Subcutaneous preadipocyte (primary cell): ENCODE measurements at places on chromosomes 5 and 9. TPM values are rescaled to one million over a fixed set of nuclear protein-coding genes. Genes with fewer than 3 reads are reported as not detected.

Gene SPTAN1
- total RNA-seq: 283 and 383 TPM in 2 replicates

Gene NDUFAF2
- 36.8 and 38.2 TPM in 2 replicates for total RNA-seq

Gene SMARCA2
- total RNA-seq: 55.3 and 60.3 TPM in 2 replicates

Gene PCDHB4
- total RNA-seq: 0.37 TPM in 1 of 2 replicates, not detected in the other

Gene DEPDC1B
- total RNA-seq: 5.1 and 11.3 TPM in 2 replicates

Gene PAEP
- total RNA-seq: not detected in 2 replicates

Gene CCNO
- total RNA-seq: 0.20 TPM in 1 of 2 replicates, not detected in the other

Gene SLC6A7
- total RNA-seq: not detected in 2 replicates

Gene SLC34A1
- not detected in 2 replicates for total RNA-seq

Gene AFAP1L1
- total RNA-seq: 8.2 and 16.2 TPM in 2 replicates

Gene PCDHGA10
- 6.8 and 7.7 TPM in 2 replicates for total RNA-seq

Gene TNC
- total RNA-seq: 56.6 and 93.6 TPM in 2 replicates

Gene PRRX2
- total RNA-seq: 5.1 and 21.3 TPM in 2 replicates

Gene MARCHF3
- 2.9 and 10.6 TPM in 2 replicates for total RNA-seq

Gene C9
- total RNA-seq: not detected in 2 replicates

Gene SLC22A4
- total RNA-seq: 4.4 and 5.1 TPM in 2 replicates

Gene CDO1
- 5.7 and 7.3 TPM in 2 replicates for total RNA-seq

Gene TMEM174
- total RNA-seq: not detected in 2 replicates

Gene RPS14
- total RNA-seq: 1,816 and 6,180 TPM in 2 replicates

Gene TLN1
- total RNA-seq: 248 and 253 TPM in 2 replicates

Gene DIPK1B
- total RNA-seq: under 0.01 TPM in 1 of 2 replicates, not detected in the other

Gene DMRTA1
- total RNA-seq: under 0.01 and 0.78 TPM in 2 replicates

Gene PKN3
- total RNA-seq: 1.8 and 3.3 TPM in 2 replicates

Gene SLC24A2
- total RNA-seq: not detected in 2 replicates

Gene PSAT1
- total RNA-seq: 42.0 and 49.2 TPM in 2 replicates

Gene ARHGEF39
- 1.5 and 5.5 TPM in 2 replicates for total RNA-seq

Gene SPATA31C1
- total RNA-seq: not detected in 2 replicates

Gene MARCHF6
- 37.5 and 45.9 TPM in 2 replicates for total RNA-seq

Gene CRHBP
- total RNA-seq: 0.73 TPM in 1 of 2 replicates, not detected in the other

Gene RNF208
- not detected in 2 replicates for total RNA-seq

Gene NME5
- total RNA-seq: 1.2 and 3.3 TPM in 2 replicates

Gene IGFBPL1
- 0.20 TPM in 1 of 2 replicates, not detected in the other for total RNA-seq

Gene TYRP1
- total RNA-seq: 0.20 and 0.73 TPM in 2 replicates

Gene SARDH
- total RNA-seq: 2.0 and 2.6 TPM in 2 replicates

Gene INSL4
- not detected in 2 replicates for total RNA-seq

Gene NEURL1B
- total RNA-seq: 0.20 and 0.37 TPM in 2 replicates

Gene SMAD5
- 55.5 and 66.1 TPM in 2 replicates for total RNA-seq

Gene ZDHHC11
- total RNA-seq: 0.37 and 2.0 TPM in 2 replicates
